A549 treated with RU486 at 1 μM for 4 hours (cell line): ENCODE measurements at places on chromosomes 7 and 10. TPM values are rescaled to one million over a fixed set of nuclear protein-coding genes. Genes with fewer than 3 reads are reported as not detected.

The PKD2L1 gene
- total RNA-seq: 0.07 TPM in 1 of 5 replicates, not detected in the others

The PTPRN2 gene
- total RNA-seq: 0.70 to 1.7 TPM (median 0.85 TPM) in 5 replicates

The GIMAP8 gene
- not detected in 5 replicates for total RNA-seq

The ERVW-1 gene
- not detected in 5 replicates for total RNA-seq

The WDFY4 gene
- total RNA-seq: not detected in 5 replicates

The RBP3 gene
- not detected in 5 replicates for total RNA-seq

The GPC2 gene
- total RNA-seq: 0.54 to 1.1 TPM (median 0.96 TPM) in 5 replicates

The POLL gene
- 11.6 to 19.9 TPM (median 15.3 TPM) in 5 replicates for total RNA-seq

The RPEL1 gene
- total RNA-seq: 0.08 TPM in 1 of 5 replicates, not detected in the others
